ENCODE measurements at places on chromosomes 5 and 9. TPM values are rescaled to one million over a fixed set of nuclear protein-coding genes. Genes with fewer than 3 reads are reported as not detected.

DNA sequence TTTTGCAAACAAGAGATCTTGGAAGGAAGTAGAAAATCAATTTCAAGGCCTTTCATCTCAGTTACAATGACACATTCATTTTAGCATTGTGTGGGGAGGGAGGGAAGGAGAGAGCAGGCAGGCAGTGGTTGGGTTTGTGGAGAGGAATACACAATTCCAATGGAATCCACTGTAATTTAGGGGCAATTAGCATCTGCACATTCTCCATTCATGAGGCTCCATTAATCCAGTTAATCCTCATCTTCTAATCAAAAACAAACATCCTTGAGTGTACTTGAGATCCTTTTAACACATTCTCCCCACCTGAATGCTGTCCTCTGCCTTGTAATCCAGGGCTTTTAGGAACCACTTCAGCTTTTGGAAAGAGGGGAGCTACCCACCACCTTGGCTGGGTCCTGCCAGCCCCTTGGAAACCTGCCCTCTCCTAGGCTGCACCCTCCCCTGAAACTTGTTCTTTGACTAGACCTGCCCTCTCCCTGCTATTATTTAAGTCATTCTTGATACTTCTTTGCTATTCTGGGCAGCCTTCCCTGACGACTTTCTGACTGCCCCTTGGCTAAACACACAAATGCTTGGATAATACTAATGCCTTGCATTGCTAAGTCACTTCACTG lies 271.2 kb downstream of the SLIT3 start:
- H3K27ac ChIP-seq, result no peak overlapping the region
- no peaks in the 10 kb centered on the region for H3K27me3 ChIP-seq

Gene SLC6A7
- polyA plus RNA-seq, result not detected

DNA sequence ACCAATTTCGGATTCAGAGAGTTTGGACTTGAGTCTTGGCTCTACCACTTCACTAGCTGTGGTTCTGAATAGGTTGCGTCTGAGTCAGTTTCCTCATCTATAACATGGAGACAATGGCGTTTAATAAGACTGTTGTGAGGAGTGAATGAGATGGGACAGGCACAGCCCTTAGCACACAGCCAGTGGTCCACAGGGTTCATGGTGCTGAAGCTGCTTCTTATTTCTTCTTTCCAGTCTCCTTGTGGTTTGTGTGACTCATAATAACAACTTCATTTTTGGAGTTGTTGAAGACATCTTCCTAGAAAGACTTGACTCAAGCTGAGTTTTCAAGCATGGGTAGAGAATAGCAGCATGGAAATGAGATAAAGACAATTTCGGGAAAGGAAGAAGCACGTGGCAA lies 172.6 kb upstream of the PPP2R2B start:
- no peak overlapping the region for H3K27ac ChIP-seq
- no peaks in the 10 kb centered on the region for H3K27me3 ChIP-seq
- H3K36me3 ChIP-seq, result no peaks in the 10 kb centered on the region
- no peak for DNase-seq
- H3K4me1 ChIP-seq, result no peaks in the 10 kb centered on the region

DNA sequence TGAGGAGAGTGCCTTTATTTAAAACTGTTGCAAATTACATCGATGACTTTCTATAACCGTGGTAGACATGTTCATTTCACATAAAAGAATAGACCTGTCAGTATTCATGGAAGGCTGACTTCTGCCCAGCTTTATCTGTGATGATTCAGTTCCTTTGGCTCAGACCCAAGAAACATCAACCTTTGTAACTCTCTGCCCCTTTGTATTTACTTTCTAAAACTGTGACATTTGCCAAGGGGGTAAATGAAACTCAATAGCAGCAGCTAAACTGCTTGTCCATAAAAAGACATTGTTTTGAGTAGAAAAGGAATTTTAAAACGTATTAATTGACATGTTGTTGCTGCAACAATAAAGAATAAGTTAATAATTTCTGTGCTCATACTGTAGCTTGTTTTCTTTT lies 137.8 kb upstream of the ANKH start:
- no peak overlapping the region for H3K4me3 ChIP-seq
- H3K36me3 ChIP-seq, result no peaks in the 10 kb centered on the region
- no peaks in the 10 kb centered on the region for H3K27me3 ChIP-seq
- DNase-seq, result peak; percentile 19
- no peak overlapping the region for H3K27ac ChIP-seq
- H3K4me1 ChIP-seq, result peaks cover 18% of the 10 kb centered on the region

DNA sequence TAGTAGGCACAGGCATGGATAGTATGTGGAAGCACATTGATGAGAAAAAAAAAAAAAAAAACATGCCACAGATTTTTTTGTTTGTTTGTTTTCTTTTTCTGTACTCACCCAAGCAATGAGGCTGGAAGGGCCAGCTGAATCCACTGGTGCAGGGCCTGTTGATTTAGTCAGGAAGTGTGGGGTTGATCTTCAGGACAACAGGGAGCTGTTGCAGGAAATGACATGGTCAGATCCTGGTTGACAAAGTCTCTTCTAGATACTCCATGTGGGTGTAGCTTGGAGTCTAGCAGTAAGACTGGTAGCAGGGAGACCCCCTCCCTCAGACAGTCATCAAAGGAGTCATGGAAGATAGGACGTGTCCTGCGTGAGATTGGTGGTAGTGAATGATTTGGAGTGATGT lies 191.8 kb downstream of the PAPPA start:
- H3K36me3 ChIP-seq, result no peaks in the 10 kb centered on the region
- H3K27ac ChIP-seq, result no peak overlapping the region
- peaks cover 5% of the 10 kb centered on the region for H3K4me1 ChIP-seq
- H3K27me3 ChIP-seq, result no peaks in the 10 kb centered on the region

Gene MELK
- 29.2 TPM for polyA plus RNA-seq

Gene SV2C
- 0.02 TPM for polyA plus RNA-seq

- H3K4me3 ChIP-seq, result no peak overlapping the region
- peaks cover 2% of the 10 kb centered on the region for H3K4me1 ChIP-seq
- no peak overlapping the region for H3K27ac ChIP-seq
- H3K36me3 ChIP-seq, result no peaks in the 10 kb centered on the region
Observed at GRCh38 chr5:112174959-112175594, 244.0 kb downstream of the EPB41L4A start.

DNA sequence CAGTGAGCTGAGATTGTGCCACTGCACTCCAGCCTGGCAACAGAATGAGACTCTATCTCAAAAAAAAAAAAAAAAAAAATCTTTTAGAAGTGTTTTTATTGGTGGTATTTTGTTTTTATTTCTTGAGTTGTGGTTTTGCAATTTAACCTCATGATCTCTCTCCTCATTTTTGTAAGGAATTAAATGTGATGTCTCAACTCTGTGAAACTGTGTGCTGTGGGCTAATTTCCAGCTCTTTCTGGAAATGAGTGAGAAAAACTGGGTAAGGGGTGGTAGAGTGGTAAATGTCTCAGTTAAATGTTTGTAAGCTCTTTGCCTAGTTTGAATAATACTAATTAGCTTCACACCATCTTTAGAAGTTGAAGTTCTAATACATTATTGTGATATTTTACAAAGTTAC lies 29.0 kb downstream of the ACO1 start:
- H3K4me3 ChIP-seq, result no peak overlapping the region
- peaks cover 6% of the 10 kb centered on the region for H3K36me3 ChIP-seq
- H3K27me3 ChIP-seq, result no peaks in the 10 kb centered on the region
- DNase-seq, result no peak
- no peak overlapping the region for H3K27ac ChIP-seq

DNA sequence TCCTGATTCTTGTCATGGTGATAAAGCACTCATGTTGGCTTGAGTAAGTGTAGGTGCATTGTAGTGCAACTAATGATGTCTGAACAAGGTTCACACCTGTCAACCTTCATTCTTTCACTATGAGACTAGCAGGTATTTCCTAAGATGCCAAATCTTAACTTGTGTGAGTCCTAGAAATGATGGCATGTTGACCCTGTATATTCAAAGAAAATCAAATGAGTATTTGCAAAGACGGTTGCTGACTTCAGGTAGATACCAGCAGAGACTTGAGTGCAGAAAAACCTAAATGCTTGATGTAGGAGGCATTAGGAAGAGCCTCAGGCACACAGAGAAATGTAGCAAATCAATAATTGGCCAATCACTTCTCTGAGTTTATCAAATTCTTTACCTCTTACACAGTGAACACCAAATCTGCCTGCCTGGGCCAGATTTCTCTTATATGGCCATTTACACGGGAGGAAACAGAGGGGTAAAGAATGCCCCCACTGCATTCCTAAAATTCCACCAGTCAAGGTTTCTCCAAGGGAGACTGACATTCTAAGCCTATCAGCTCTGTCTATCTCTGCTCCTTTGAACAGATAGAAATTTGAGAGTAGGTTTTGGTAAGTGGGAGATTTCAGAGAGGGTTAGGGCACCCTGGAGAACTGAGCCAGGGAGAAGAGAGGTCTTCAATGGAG lies 488.6 kb upstream of the WWC1 start:
- DNase-seq, result peak; percentile 79
- peak overlapping the region; percentile 67 for H3K27ac ChIP-seq
- peaks cover 48% of the 10 kb centered on the region for H3K4me1 ChIP-seq
- H3K4me3 ChIP-seq, result no peak overlapping the region
- no peaks in the 10 kb centered on the region for H3K27me3 ChIP-seq

Gene TLX3
- polyA plus RNA-seq, result not detected

Gene ISCA1
- polyA plus RNA-seq, result 37.4 TPM

GRCh38 chr5:79183617-79184016 lies 52.3 kb upstream of the JMY start:
- H3K36me3 ChIP-seq, result no peaks in the 10 kb centered on the region
- peak overlapping the region; percentile 64 for H3K27ac ChIP-seq
- DNase-seq, result peak; percentile 11
- no peaks in the 10 kb centered on the region for H3K27me3 ChIP-seq
- no peak overlapping the region for H3K4me3 ChIP-seq

Gene PCDHA1
- polyA plus RNA-seq, result 0.03 TPM

Gene TTC16
- polyA plus RNA-seq, result not detected

DNA sequence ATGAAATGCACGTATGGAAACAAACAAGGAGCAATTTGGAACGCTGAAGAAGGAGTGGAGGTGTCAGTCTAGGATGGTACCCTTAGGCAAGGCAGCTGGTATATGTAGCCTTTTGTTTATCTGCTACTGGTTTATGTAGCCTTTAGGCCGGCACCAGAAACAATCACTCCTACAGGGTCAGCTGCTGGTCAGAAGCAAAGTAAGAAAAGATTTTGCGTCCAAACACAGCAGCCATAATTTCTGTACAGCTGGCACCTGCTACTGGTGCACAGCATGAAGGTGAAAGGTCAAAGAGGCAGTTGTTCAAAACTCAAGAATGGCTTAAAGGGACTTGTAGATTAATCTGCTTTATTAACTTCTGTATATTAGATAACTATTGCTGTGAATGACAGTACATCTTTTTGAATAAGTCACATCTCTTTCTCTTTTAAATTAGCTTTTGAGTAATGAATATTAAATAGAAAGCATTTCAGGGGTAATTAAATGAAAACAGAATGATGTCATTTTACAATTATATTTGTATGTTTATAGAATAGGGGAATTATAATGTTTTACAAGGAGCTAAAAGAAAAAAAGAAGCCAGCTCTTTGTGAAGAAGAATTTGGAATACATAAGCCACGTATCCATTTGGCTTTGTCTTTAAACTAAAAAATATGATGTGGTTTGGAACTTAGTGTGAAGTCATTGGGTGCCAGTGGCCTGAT lies 33.1 kb upstream of the TLX3 start:
- no peaks in the 10 kb centered on the region for H3K4me1 ChIP-seq
- H3K4me3 ChIP-seq, result no peak overlapping the region
- no peaks in the 10 kb centered on the region for H3K36me3 ChIP-seq

Gene CCL19
- polyA plus RNA-seq, result not detected

DNA sequence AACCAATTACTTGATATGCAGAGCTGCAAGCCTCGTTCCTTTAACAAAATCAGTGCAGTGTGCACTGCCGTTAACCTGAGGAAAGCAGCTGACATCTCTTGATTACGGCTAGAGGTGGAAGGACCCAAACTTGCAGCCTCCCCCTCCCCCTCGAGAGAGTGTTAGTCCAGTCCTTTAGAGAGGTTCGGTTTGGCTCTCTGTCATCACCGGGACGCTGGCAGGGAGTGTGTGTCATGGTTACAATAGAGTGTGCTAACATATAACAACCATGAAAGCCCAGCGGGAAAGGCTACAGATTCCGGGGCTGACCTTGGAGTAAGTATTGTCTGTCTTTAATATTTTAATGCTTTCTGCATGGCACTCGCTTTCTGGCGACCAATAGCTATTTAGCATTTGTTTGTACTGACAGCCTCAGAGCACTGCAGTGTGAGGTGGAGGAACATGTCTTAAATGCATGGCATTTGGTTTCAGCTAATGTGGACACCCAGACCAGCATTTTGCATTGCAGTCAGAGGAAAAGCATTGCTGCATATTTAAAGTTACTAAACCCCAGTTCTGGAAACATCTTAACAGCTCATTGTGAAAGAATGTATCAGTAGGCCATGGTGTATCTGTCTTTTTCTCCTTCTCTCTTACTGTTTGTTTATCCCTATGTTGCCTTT lies 237.5 kb downstream of the CD180 start:
- peak overlapping the region; percentile 82 for H3K27ac ChIP-seq
- no peaks in the 10 kb centered on the region for H3K27me3 ChIP-seq
- H3K4me1 ChIP-seq, result peaks cover 31% of the 10 kb centered on the region
- no peak for DNase-seq
- no peaks in the 10 kb centered on the region for H3K36me3 ChIP-seq

DNA sequence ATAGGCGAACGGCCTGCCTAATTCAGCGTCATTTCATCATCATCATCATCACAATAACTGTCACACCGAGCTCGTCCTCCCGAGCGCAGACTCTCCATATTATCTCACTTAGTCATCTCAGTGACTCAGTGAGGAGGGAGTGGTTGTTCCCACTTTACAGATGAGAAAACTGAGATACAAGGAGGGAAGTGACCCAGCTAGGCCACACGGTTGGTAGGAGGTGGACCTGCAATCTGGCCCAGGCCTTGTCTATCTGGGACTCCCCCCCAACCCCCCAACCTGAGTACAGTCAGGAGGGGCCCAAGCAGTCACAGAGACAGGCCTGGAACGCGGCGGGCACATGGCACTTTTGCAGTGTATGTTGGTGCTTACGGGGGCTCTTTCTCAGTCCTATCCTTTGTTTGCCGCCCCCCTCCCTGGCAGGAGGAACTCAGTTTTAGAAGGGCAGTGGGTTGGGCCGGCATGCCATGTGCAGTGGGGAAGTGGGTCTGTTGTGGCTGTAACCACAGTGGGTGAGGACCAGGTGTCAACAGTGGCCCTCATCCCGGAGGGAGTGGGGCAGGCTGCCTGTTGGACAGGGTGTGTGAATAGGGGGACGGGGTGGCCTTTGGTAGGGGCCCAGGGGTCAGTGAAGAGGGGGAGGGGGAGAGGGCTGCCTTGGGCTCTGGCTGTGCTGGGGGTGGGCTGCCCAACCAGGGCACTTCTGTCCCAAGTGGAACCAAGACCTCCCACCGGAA lies 1.7 kb upstream of the RXRA start:
- no peak for DNase-seq
- H3K4me1 ChIP-seq, result peaks cover 27% of the 10 kb centered on the region
- no peak overlapping the region for H3K27ac ChIP-seq
- no peaks in the 10 kb centered on the region for H3K27me3 ChIP-seq

DNA sequence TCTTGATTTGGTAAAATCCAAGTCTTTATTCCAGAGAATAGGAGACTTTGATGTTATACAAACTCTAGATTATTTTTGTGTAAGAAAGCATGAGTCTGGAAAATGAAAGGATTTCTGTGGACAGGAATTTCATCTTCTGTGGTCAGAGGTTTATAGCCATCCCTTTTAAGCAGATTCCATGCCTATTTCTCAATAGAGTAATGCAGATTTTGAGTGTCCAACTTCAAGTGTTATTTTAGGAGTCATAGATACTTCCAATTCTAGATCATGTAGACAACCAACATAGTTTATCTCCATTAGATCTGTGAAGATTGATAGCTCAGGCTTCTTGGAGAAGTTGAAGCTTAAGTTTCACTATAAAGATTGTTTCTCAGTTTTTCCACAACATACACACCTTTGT lies 379.7 kb downstream of the PSAT1 start:
- no peaks in the 10 kb centered on the region for H3K4me1 ChIP-seq
- no peaks in the 10 kb centered on the region for H3K36me3 ChIP-seq
- no peak for DNase-seq

Gene TUSC1
- 5.6 TPM for polyA plus RNA-seq

All from keratinocyte (primary cell).